ENCODE measurements at places on chromosomes 1 and 21. TPM values are rescaled to one million over a fixed set of nuclear protein-coding genes. Genes with fewer than 3 reads are reported as not detected.

DNA sequence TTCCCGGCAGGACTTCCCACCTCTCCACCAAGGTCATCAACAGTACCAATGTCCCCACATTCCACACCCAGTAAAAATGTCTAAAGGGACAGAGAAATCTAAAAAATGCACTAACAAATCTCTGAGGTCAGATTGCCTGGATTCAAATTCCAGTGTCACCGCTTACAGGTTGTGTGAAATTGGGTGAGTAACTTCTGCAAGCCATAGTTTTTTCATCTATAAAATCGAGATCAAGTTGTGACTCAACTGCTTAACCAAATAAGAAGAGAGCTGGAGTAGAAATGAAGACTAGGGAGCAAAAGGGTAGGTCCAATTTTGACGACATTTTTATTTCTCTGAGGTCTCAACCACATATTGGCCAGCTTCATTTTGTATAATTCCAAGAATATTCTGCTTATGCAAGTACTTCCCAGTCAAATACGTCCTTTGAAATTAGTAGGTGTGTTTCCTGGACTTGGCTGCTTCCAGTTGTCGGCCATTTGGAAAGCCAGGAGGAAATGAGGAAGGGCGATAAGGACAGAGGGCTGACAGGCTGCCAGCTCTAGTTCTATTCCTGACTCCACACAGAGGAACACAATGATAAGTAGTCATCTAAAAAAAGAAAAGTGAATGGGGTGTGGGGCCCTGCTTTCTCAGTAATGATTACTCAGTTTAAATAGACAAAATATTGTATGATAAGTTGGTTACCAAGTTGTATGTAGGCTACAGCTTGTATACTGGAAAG, 57.7 kb upstream of the ZC3H11B start:
- DNase-seq: no peak

GRCh38 chr1:169804941-169805340, 10.2 kb upstream of the METTL18 start:
- no peak for DNase-seq

DNA sequence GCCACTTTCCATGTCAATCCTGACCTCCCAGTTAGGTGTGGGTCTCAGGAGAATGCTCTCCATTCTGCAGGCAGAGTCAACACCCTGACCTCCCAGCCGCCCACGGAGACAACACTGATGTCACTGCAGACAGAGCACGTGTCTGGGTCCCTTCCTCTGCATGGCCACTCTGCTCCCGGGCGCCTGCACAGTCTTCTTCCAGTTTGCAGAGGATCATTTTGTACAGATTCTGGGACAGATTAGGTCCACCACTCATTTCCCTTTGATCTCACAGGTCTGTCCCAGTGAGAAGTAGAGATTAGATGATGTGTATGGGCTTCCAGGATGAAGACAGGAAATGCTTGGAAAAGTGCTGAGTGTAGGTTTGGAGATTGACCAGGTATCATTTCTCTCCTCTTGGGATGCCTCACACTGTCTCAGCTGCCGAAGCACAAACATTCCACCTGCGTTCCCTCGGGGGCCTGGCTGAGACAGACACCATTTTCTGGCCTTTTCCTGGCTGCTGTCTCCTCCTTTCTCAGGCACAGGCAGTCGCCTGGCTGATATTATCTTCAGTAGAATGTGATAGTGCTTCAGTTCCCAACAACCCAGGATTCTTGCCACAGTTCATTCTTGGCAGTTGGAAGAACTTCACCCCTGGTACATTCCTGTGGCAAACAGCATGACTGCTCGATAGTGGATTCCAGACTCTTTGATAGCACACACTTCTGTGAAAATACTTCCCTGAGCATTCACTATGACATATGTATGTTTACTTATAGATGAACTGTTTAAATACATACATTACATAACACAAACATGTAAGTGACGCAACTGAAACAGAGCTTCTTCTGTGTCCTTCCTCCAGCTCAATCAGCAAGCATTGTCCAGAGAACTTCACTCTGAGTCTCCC, 7.9 kb downstream of the MYBPHL start:
- no peak for DNase-seq

DNA sequence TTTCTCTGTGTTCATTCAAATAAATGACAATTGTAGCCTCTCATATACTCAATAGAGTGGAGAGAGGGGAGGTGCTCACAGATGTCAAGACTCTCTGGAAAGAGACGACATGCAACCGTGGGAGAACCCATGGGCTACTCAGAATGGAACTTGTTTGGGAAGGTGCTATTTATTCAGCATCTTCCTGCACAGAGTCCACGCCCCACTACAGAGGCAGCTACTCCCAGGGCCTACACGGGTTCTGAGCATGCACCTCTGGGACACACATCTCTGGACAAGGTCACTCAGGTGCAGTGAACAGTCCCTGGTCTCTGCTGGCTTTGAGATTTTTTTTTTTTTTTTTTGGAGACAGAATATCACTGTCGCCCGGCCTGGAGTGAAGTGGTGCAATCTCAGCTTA, 64.1 kb downstream of the NID1 start:
- DNase-seq: no peak

DNA sequence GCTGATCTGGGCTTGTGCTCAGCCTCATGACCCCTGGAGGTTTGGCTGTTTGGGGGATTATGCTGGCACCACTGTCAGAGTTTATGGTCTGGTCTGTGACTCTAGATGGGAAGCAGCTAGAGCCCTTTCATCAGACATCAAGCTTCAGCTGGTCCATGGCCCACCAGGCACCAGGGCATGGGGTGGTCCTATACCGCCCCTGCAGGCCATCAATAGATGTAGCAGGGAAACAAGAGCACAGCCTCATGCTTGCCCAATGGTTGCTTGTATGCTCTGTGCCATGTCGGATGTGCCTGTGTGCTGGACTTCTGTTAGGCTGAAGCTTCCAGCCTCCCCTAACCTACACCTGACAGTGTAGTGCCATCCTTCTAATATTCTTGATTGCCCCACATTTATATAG, 71.1 kb upstream of the CD34 start:
- no peak for DNase-seq

DNA sequence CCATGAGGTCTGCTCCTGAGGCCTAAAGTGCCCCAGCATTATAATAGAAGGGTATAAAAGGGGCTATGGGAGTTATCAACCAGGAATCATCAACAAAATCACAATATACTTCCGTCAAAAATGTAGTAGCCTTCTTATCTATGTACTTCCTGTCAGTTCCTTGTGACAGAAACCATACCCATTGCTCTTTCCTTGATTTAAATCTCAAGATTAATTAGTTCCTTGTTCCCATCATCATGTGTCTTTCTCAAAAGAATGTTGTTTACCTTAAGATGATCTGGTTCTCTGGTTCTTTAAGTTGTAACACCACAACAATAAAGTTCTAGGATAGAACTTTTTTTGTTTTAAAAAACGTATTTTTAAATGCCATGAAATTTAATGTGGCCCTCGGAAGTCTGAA, 833.3 kb downstream of the LTN1 start:
- no peak for DNase-seq

Gene C1orf141
- not detected for total RNA-seq

DNA sequence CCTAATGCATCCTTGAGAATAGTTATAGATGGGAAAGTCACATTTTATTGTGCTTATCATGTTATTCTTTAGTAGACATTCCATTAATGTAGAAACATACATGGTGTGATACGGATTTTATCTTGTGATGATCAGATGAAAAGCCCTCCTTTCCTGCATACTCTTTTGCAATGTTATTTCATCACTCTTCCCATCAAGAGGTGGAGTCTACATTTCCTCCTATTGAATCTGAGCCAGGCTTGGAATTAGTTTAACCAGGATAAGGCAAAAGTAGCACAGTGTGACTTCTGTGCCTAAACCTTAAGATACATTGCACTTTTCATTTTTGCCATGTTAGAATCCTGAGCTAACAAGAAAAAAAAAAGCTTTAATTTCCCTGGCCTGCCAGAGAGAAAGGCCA, 393.7 kb upstream of the ST6GALNAC5 start:
- no peak for DNase-seq

- no peak for DNase-seq
Observed at GRCh38 chr1:109492779-109493178, 1.1 kb upstream of the CYB561D1 start.

- no peak for DNase-seq
Observed at GRCh38 chr1:206832352-206832880, 33.0 kb upstream of the IL20 start.

Gene RGS2
- 32.7 TPM for total RNA-seq

- DNase-seq: no peak
Observed at GRCh38 chr1:68889471-68889870, 392.6 kb upstream of the DEPDC1 start.

Gene WDR26
- 75.3 TPM for total RNA-seq

DNA sequence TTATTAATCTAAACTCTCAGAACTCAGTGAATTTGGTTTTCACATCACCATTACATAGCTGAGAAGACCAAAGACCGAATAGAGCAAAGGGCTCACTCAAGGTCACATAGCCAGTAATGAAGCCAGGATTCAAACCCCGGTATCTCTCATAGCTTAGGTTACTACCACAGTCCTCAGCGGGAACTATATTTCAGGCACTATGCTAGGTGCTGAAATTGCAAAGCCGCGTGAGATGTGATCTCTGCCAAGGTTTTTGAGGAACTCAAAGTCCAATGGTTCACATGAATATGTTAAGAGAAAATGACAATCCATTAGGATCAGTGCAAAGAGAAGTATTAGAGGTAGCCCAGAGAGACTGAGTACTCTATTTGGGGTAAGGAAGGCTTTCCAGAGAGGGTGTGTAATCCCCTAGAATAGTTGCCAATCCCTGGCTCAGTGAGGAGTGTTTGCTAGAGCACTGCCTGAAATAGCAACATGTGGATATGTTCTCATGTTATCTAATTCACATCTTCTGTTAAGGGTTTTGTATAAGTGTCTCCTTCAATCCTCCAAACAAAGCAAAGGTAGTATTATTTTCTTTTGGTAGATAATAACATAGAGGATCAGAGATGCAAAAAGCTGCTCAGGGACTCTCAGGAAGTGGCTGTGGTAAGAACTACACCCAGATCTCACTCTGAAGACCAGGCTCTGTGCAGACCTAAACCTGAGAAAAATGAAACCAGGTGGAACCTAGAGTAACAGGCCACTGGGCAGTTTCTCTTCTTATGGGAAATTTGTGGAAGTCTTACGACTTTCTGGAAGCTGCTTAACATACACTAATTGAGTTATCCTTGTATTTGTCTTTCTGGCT, 93.1 kb upstream of the C8B start:
- DNase-seq: no peak

DNA sequence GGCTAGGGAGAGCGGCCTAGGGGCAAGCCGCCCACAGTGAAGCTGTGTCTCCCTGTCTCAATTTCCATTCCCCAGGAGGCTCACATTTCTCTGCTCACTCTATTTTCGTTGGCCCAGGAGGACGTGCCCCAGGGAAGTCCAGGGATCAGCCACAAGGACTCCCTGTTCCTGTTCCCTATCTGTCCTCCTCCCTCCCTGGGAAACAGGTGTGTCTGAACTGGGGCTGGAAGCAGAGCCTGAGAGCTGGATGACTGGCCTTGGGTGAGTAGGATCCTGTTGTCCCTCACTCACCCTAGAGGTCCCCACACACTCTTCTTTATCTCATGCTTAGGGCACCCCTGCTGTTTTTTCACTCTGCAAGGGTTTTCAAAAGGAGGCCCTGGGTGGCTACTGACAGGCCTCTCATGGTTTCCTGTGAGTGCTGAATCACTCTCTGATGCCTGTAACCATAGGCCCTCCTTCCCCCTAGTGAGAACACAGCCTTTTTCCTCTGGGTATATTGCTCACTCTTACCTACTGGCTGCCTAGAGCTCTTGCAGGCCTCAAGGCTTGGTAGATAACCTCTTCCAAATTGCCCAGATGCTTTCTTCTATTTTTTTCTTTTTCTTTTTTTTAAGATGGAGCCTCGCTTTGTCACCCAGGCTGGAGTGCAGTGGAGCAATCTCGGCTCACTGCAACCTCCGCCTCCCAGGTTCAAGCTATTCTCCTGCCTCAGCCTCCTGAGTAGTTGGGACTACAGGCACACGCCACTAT, 3.3 kb upstream of the UTP11 start:
- DNase-seq: no peak

Data from activated B cell treated with CpG ODN at 0.5 μM for 24 hours (primary cell).